ENCODE measurements at places on chromosomes 11 and 22. TPM values are rescaled to one million over a fixed set of nuclear protein-coding genes. Genes with fewer than 3 reads are reported as not detected.

Gene CRY2
- 67.6 TPM for total RNA-seq

GRCh38 chr11:3905080-3905953, 49.9 kb downstream of the STIM1 start:
- DNase-seq: no peak

- no peak for DNase-seq
Observed at GRCh38 chr11:63729326-63729725, 39.2 kb downstream of the ZFTA start.

GRCh38 chr22:42642806-42643633, 2.6 kb upstream of the ATP5MGL start:
- DNase-seq: no peak

DNA sequence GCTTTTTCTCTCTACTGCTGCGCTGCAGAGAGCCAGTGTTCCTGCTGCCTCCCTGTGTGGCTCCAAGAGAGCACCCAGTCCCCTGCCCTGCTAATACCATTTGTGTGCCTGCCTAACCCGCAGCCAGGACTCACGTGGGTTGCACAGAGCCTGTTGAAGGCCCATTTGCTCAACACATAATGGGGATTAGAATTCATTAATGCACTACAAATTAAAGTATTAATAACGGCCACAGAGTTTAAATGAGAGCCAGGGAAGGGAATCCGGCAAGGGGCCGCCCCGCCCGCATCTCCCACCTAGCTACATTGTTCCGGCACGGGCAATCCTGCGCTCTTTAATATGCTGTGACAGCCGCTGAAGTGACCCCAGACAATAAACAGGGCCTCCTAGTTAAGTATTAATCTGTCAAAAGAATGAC, 211.3 kb downstream of the NXPE2 start:
- no peak for DNase-seq

GRCh38 chr11:5689551-5689983, at the start of gene TRIM22:
Gene TRIM22, plus strand, starts transcription at chr11:5689790. Its CDS starts 6,443 bp downstream, at chr11:5696233.
- peak; percentile 81 for DNase-seq

- DNase-seq: no peak
Observed at GRCh38 chr11:103584021-103584420, 452.4 kb upstream of the DDI1 start.

GRCh38 chr22:46373159-46373558, 37.6 kb downstream of the TRMU start:
- DNase-seq: no peak

GRCh38 chr22:46663436-46664100, 43.4 kb downstream of the GRAMD4 start:
- DNase-seq: no peak

GRCh38 chr22:44891791-44892190, 118.0 kb downstream of the PHF21B start:
- peak; percentile 31 for DNase-seq

GRCh38 chr11:94303966-94304958, at the start of gene IZUMO1R:
Gene IZUMO1R, plus strand, starts transcription at chr11:94304580. Its CDS starts 1,057 bp downstream, at chr11:94305637.
- DNase-seq: no peak

Gene SEPTIN3
- not detected for total RNA-seq

DNA sequence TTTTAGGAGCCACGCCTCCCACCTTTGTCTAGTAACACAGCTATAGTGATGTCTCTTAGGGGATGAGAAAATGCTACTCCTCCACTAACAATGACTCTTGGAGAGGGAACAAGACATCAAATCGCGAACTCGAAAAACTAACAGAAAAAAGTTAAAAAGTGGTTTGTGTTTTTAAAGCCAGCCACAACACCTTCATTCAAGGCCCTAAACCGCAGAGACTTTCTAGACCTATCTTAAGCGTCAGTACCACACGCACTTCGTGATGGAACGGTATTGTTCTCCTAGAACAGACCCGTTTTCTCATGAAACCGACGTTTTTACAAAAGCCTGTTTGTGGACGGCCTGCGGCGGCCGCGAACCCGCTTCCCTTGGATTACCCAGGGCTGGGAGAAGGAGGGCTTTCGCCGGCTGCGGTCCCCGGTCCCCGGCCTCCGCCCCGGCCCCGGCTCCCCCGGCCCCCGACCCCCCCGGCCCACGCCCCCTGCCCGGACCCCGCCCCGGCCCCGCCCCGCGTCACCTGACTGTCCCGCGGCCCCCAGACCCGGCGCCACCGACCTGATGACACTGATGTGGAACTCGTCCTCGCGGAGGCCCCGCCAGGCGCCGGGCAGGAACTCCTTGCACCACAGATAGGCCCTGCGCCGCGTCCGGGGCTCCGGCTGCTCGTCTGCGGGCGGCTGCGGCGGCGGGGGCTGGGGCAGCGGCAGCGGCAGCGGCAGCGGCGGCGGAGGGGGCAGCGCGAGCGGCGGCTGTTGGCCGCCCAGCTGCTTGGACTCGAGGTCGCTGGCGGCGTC, 718 bp downstream of the CHKA start:
- DNase-seq: peak; percentile 63
